CD4-positive, alpha-beta T cell (primary cell): ENCODE measurements at places on chromosomes 1 and 21. TPM values are rescaled to one million over a fixed set of nuclear protein-coding genes. Genes with fewer than 3 reads are reported as not detected.

Gene PADI2
- 0.30 TPM for total RNA-seq

Gene TLCD4
- 0.11 TPM for total RNA-seq

Gene FCRL1
- total RNA-seq = 0.60 TPM

Gene TNFAIP8L2
- 0.74 TPM for total RNA-seq

Gene DNALI1
- total RNA-seq = not detected

Gene DYNLT4
- 1.8 TPM for total RNA-seq

Gene TMCC2
- total RNA-seq = 1.1 TPM

Gene MTOR
- 28.9 TPM for total RNA-seq

Gene NECTIN4
- total RNA-seq = 0.22 TPM

Gene DTL
- total RNA-seq = 0.49 TPM
